Testis (tissue), 5 donors: ENCODE measurements at places on chromosomes 4 and X. TPM values are rescaled to one million over a fixed set of nuclear protein-coding genes. Genes with fewer than 3 reads are reported as not detected.

Gene SLC26A1
- total RNA-seq = 0.99 TPM

Gene RAB41
- 4.3 TPM for total RNA-seq

DNA sequence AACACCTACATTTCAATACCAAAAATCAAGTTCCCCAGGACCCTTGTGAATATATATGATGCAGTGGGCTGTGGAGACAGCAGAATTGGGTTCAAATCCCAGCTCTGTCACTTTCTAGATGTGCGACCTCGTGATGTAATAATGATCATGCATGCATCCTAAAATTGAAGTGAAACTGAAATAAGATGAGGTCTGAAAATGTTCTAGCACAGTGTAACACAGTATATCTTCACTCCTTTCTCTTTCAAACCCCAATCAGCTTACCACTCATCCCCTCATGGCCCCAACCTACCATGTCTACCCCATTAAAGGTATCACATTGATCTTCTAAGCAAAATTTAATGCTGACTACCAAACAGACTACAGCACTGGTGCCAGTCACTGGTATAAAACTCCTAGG is 69.9 kb upstream of the BRS3 start:
- H3K4me3 ChIP-seq = no peak overlapping the region
- H3K36me3 ChIP-seq = no peaks in the 10 kb centered on the region
- H3K27ac ChIP-seq = no peak overlapping the region
- no peaks in the 10 kb centered on the region for H3K4me1 ChIP-seq
- no peak for DNase-seq

DNA sequence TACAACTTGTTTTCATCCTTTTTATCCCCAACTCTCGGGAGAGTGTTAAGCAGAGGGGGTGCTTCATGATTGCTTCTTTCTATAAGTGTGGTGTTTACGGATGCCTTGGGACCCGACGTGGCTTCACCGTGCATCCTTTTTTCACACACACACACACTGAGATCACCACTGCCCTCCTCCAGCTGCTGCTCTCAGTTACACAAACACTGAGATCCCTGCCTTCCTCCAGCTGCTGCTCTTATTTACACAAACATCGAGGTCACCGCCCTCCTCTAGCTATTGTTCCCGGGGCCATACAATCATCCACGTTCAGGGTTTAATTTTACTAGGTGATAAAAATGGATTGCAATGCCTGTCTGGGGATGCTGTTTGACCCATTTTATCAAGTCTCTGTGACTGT is 155.4 kb upstream of the FAM9B start:
- H3K27me3 ChIP-seq = no peaks in the 10 kb centered on the region
- H3K4me1 ChIP-seq = no peaks in the 10 kb centered on the region
- no peak for DNase-seq
- no peak overlapping the region for H3K27ac ChIP-seq

- no peak for DNase-seq
- H3K4me3 ChIP-seq = no peak overlapping the region
- H3K36me3 ChIP-seq = no peaks in the 10 kb centered on the region
- no peaks in the 10 kb centered on the region for H3K27me3 ChIP-seq
These were observed 29.8 kb upstream of the ESX1 start for GRCh38 chrX:104284507-104284906.

- H3K4me3 ChIP-seq = no peak overlapping the region
- no peaks in the 10 kb centered on the region for H3K4me1 ChIP-seq
- no peaks in the 10 kb centered on the region for H3K27me3 ChIP-seq
- no peak overlapping the region for H3K27ac ChIP-seq
- no peak for DNase-seq
- H3K36me3 ChIP-seq = no peaks in the 10 kb centered on the region
These were observed 25.9 kb upstream of the CPLX1 start for GRCh38 chr4:851701-852430.

- no peaks in the 10 kb centered on the region for H3K36me3 ChIP-seq
- no peaks in the 10 kb centered on the region for H3K27me3 ChIP-seq
- no peak overlapping the region for H3K27ac ChIP-seq
- DNase-seq = no peak
- no peaks in the 10 kb centered on the region for H3K4me1 ChIP-seq
These were observed 25.3 kb upstream of the CYBB start for GRCh38 chrX:37754516-37754915.

DNA sequence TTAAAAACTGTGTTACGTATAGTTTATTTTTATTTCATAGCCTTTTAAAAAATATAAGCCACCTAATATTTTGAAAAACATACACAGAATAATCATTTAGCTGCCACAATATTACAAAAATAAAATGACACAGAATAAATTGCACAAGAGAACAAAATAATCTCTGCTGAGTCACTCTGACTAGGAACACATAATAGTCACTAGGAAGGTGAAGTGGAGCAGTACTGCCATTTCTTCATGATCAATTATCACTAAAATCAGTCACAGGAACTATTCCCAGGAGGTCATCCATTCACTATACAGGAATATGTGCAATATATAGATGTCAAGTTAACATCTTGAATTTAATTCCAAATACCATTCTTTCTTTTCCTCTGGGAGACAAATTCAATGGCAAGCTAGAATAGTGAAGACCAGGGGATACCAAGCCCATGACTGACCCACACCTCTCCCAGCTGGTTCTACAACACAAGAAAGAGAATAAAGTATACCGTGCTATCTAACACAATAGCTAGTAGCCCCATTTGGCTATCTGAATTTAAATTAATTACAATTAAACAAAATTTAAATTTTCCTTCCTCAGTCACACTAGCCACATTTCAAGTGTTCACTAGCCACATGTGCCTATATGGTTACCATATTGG is 5.9 kb downstream of the SMIM43 start:
- no peak overlapping the region for H3K4me3 ChIP-seq
- H3K4me1 ChIP-seq = no peaks in the 10 kb centered on the region
- no peaks in the 10 kb centered on the region for H3K36me3 ChIP-seq
- H3K27me3 ChIP-seq = no peaks in the 10 kb centered on the region
- DNase-seq = no peak

DNA sequence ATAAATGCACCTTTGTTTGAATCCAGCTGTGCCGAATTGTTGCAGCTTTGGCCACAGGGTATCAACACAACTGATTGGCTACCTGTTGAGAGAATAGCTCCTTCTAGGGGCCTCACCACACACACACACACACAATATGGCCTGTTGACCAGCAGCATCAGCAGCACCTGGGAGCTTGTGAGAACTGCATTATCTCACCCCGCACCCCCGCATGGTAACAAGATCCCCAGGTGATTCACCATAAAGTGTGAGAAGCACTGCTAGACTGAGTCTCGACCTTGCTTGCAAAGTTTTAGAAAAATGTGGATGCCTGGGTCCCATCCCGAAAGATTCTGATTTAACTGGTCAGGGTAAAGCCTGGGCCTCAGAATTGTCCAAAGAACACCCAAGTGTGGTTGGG is 176.9 kb upstream of the PRPS2 start:
- no peak overlapping the region for H3K4me3 ChIP-seq
- H3K4me1 ChIP-seq = no peaks in the 10 kb centered on the region
- H3K36me3 ChIP-seq = no peaks in the 10 kb centered on the region
- no peak overlapping the region for H3K27ac ChIP-seq

GRCh38 chrX:144566592-144566991 is 680.7 kb upstream of the SPANXN1 start:
- H3K36me3 ChIP-seq = no peaks in the 10 kb centered on the region
- DNase-seq = peak; percentile 14
- H3K27ac ChIP-seq = no peak overlapping the region
- H3K27me3 ChIP-seq = no peaks in the 10 kb centered on the region
- H3K4me1 ChIP-seq = no peaks in the 10 kb centered on the region
- no peak overlapping the region for H3K4me3 ChIP-seq

DNA sequence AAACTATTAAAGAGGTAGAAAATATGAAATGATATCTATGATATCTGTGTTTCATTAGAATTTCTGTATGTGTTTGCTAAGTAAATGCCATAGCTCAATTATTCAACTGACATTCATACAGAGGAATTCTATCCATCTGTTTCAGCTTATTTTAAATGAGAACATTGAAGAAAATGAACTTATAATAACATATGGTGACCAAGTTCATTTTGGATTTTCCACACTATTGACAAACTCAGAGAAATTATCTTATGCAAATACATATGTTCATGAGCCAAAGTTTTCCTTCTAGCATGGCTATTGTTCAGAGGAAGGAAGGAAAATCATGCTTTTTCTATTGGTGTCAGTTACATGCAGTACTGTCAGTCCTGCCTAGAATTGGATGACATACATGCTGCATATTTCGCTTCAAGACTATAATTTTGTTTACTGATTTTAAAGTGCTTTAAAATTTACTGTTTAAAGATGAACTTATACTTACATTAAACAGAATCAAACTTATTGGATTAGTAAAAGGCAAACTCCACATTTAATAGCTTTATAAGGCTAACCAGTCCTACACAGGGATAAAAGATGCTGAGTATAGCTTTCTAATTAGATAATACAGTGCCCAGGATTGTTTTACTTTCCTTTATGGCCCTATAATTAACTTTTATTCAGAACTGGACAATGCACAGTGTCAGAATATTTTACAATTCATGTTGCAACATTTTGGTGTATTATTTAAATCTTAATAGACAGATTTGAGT is 646.2 kb downstream of the TRAM1L1 start:
- no peak overlapping the region for H3K4me3 ChIP-seq
- no peak overlapping the region for H3K27ac ChIP-seq
- H3K27me3 ChIP-seq = no peaks in the 10 kb centered on the region
- H3K4me1 ChIP-seq = no peaks in the 10 kb centered on the region
